NCI-H510A treated with DMSO at 0.1 percent for 48 hours (cell line): ENCODE measurements at places on chromosomes 1 and 21.

- no peak for DNase-seq
These were observed 265.8 kb downstream of the DPYD start for GRCh38 chr1:97654876-97655585.

GRCh38 chr1:30200161-30200560, 523.2 kb downstream of the MATN1 start:
- DNase-seq = no peak

DNA sequence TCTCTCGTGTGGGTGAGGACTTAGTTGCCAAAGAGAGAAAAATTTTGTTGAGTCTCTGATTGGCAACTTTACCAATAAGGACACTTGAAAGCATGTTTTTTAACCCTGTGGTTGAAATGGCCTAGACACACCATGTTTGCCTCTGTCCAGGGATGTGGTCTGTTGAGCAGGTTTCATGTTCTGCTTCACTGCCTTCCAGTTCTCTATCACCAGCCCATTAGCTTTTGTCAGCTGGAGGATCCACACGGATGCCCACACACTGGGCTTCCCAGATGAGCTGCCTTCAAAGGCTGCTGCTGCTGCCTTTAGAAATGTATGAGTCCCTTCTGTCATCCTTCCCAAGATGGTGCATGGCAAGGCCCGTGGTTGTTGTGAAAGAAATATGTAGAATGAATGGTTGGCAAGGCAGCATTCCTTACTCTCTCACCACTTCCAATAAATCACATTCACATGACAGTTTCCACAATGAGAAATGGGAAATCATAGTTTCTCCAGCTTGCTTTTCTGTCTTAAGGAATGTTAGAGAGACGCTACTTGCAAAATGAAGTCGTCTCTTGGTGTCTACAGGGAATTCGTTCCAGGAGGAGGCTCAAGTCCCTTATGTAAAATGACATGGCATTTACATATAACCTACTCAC, 108.2 kb upstream of the SLC35F3 start:
- DNase-seq = no peak

GRCh38 chr1:55506740-55507577, 291.8 kb upstream of the USP24 start:
- no peak for DNase-seq

DNA sequence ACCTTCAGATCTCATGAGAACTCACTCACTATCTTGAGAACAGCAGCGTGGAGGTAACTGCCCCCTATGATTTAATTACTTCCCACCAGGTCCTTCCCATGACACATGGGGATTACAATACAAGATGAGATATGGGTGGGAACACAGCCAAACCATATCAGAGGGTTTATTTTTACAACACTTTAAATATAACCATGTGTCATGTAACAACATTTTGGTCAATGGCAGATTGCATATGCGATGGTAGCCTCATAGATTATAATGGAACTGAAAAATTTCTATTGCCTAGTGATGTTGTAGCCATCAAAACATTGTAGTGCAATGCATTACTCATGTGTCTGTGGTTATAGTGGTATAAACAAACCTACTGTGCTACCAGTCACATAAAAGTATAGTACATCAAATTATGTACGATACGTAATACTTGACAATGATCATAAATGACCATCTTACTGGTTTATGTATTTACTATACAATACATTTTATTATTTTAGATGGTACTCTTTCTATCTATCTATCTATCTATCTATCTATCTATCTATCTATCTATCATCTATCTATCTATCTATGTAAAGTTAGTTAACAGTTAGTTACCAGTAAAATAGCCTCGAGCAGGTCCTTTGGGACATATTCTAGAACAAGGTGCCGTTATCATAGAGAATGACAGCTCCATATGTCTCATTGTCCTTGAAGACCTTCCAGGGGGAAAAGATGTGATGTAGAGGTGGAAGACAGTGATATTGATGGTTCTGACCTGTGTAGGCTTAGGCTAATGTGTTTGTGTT, 12.6 kb upstream of the S100B start:
- no peak for DNase-seq

DNA sequence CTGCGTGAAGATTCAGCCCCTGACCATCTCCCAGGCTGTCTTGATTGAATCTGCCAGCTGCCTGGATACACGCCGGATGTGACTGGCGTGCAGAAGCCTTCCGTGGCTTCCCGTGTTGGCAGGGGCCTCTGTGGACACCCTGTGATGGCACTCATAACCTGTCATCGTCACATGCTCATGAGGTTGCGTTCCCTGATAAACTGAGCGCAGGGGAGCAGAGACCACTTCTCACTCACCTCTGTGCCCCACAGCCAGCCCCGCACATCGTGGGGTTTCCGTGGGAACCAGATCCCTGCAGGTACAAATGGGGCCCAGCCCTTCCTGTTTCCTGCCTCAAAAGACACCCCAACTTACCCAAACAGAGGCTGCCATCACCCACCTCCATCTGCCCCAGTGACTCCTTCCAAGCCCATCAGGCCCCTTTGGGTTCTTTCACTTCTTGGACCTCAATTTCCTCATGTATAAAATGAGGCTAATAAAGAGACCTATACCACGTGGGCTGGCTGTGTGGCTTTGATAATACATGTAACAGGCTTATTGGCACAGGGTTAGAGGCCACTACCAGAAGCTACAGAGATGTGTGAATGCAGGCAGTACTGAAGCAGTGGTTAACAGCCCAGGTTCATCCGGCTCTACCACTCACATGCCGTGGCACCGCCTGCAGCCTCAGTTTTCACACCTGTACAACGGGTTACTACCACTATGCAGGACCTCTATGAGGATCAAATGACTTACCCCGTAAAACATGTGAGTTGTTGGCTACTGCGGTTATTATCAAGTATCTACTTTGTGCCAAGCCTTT, 23.6 kb downstream of the HTR6 start:
- DNase-seq = no peak

GRCh38 chr1:224381880-224382548, 25.3 kb downstream of the CNIH4 start:
- DNase-seq = no peak

- no peak for DNase-seq
These were observed 26.0 kb downstream of the ETNK2 start for GRCh38 chr1:204125759-204126351.
